ENCODE measurements at places on chromosomes 2 and 18.
A peak's percentile ranks its signal among the peaks of the same experiment; 100 is the strongest.

DNA sequence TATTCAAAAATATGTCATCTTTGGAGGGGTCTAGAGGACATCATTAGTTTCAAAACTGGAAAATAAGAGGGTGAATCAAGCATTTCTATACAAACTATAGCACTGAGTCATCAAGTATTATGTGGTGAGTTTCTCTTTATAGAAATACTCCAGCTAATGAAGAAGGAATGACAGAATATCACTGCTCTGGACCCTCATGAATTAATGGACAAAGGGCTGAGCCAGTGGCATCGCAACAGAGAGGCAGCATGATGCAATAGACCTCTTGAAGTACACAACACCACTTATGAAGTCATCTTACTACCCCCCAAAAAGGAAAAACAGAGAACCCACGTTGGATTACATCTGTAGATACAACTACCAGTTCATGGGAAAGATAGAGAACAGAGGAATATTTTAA lies 27.4 kb upstream of the EIF2AK3 start:
- no peak for DNase-seq

GRCh38 chr18:24052053-24052452 lies 37.5 kb downstream of the TTC39C start:
- DNase-seq, result no peak

DNA sequence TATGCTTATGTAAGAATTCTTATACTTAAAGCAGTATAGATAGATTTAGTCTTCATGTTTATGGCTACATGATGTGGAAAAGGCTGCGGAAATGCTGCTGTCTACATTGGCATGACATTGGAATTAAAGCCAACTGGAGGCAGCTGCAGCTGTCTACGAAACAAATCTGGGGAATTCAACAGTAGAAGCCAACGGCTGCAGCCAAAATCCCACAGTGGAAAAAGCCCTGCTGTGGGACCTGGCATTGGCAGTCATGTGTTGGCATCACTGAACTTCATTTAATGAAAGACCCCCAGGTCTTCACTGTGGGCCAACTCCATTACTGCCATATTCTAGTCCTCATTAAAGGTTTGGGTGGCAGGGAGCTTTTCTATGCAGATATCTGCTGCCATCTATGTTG lies 223.6 kb downstream of the SLC8A1 start:
- DNase-seq, result no peak

- DNase-seq, result no peak
These were observed 61.3 kb downstream of the MGAT4A start for GRCh38 chr2:98669675-98670074.

GRCh38 chr2:112750560-112750843 lies 13.9 kb downstream of the CKAP2L start:
- DNase-seq, result no peak

DNA sequence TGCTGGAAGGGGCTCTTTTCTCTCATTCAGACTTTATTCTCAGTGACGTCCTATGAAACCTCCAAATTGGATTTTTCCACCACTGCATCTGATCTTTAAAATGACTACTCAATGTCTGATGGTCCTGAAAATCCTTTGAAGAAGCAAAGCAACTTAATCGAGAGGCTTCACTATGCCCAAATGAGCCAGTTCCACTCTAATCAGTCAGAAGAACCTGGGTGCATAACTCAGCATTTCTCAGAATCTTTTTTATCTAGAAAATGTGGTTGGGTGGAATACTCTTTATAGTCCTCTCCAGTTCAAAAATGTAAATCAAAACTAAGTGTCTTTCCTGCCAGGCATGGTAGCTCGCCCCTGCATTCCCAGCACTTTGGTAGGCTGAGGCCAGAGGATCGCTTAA lies 60.7 kb downstream of the PRELID3A start:
- no peak for DNase-seq

DNA sequence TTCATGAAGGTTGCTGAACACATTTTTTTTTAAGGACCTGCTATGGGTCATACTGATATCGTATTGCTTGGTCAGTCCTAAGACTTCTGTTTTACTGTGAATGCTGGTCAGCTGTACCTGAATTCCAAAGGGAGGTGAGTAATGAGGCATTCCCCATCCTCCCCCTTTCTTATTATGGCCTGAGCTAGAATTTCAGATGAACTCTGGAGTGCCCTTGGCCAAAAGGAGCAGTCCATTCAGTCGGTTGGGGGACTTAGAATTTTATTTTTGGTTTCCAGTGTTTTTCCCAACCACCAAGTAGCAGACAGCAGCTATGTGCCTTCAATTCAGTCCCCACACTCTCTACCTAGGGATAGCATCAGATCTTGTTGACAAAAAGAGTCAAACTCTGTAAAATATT lies 26.9 kb upstream of the PDCL3 start:
- no peak for DNase-seq

DNA sequence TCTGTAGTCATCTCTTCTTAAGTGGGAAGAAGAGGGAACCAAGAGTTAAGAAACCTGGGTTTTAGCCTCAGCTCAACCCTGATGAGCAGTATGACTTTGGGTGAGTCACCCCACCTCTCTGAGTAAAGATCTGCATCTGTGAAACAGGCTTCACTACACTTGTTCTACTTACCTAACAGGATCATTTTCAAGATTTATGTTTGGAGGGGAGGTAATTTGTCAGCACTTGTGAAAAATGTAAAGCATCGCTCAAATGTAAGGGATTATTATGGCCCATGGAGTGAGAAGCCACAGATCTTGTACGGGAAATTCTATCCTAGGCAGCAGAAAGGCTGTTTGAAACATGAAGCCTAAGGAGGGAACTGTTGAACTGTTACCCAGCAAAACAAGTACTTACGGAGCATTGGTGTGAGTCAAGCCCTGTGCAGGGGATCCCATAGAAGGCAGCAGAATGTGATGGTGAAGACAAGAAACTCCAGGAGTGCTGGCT lies 160.6 kb downstream of the PRKCE start:
- DNase-seq, result no peak

DNA sequence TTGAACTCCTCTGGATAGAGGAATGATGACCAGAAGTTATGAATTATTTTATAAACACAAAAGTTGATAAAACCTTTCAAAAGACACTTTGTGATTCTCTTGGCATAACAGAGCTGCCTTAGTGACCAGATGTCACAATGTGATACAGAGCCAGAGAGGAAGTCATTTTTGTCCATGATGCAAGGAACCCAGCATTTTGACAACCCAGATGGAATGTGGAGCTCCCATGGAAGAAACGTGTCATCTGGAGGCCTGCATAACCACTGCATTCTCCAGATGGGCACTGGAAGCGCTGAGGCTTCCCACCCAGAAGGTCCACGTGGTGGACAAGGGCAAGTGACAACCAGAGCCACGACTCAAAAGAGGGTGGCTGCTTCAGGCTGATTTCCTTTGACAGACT lies 30.1 kb downstream of the HRH4 start:
- DNase-seq, result no peak

- no peak for DNase-seq
These were observed 176.1 kb downstream of the ZNF521 start for GRCh38 chr18:25175558-25176517.

GRCh38 chr2:2714408-2714807 lies 383.3 kb upstream of the MYT1L start:
- no peak for DNase-seq

DNA sequence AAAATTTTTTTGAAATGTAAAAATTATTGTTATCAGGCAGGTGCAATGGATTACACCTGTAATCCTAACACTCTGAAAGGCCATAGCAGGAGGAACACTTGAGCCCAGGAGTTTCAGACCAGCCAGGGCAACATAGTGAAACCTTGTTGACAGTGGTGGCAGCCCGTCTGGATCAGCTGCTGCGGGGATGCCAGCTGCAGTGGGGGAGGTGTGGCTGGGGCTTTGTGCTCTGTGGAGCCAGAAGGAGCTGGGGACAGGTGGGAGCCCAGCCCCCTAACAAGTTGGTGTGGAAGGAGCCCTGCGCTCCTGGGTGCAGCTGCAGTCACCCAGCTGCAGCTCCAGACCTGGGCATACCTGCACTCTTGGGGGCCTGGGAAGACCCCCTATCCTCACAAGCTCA lies 182.4 kb upstream of the MC4R start:
- no peak for DNase-seq

DNA sequence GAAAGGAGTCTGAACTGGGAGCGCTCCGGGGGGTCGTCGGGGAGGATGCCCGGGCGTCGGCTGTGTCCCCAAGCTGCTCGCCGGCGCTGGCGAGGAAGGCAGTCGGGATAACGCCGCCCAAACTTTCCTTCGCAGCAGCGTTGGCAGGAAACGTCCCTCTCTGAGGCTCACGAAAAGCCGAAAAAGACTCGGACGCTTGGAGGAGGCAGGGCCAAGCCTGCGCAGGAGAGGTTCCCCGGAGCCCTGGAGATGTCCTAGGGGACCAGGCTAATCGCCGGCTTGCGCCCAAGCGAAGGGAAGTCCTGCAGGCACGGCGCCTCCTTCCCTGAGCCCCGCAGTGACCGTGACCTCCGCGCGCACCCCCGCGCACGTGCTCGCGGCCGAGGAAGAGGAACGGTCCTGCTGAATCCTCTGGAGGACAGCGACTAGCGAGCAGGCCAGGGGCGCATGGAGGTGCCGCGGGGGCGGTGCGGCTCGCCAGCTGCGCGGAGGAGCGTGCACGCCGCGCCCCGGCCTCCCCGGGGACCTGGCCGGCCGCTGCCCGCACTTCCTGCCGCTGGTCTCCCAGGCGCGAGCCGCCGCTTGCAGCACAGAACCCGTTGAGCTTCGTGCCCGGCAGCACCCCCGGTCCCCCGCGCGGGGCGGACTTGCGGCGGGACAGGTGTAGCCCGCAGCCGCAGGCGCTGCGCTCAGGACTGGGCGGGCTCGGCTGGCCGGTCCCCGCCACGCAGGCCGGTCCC lies at the start of gene SH3RF3:
TSS of gene SH3RF3 (plus strand) at position 590 of the 740 bp plus-strand sequence.
- peak; percentile 26 for DNase-seq

DNA sequence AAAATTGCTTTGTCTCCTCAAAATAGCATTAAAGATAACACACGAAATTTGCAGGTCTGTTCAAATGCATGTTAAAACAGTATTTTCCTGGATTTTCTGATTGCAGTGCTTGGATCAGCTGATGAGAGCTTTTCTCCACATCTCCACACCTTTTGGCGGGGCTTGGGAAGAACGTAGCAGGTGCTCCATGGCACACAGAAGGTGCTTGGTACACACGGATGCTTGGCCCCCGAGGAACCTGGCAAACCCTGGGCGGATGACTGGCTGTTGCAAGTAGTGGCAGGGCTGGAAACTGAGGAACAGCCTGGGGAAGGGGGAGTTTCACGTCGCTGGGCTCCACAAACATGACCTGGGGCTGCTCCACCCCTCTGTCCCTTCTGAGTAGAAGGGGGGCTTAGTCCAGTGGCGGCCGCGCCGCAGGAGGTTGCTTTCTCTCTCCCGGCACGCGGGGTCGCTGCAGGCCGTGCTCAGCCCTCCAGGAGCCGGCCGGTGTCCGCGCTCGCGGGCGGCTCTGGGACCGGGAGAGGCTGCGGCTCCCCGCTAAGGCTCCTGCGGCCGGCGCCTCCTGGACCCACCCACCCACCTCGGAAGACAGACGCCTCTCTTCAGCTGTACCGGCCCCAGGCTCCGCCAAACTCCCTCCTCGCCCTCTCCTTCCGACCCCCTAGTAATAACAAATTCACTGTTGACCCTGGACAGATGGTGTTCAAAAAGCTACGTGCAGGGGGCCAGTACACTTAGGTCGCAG lies 69.3 kb downstream of the MARCO start:
- no peak for DNase-seq

- DNase-seq, result no peak
These were observed 11.8 kb downstream of the PLEKHM3 start for GRCh38 chr2:208013285-208014178.

GRCh38 chr2:230682546-230682945 lies 30.1 kb upstream of the CAB39 start:
- no peak for DNase-seq

DNA sequence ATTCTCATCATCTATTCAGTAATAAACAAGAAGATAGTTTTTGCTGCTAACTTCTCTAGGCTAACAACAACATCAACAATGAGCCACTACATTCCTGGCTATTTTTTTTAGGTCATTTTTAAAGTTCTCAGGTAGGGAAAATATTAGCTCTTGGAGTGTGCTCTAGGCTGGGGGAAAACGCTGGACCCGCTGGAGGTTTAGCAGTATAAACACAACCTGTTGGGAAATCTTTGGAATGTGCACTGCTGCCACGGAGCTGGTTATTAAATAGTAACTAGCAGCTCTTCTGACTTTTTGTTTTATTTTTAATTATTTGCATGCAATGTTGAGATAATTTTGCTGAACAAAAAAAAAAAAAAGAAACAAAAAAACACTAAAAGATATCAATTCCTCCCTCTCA lies 892.1 kb upstream of the ACVR2A start:
- DNase-seq, result no peak

GRCh38 chr2:207132019-207132418 lies 33.7 kb downstream of the KLF7 start:
- no peak for DNase-seq

DNA sequence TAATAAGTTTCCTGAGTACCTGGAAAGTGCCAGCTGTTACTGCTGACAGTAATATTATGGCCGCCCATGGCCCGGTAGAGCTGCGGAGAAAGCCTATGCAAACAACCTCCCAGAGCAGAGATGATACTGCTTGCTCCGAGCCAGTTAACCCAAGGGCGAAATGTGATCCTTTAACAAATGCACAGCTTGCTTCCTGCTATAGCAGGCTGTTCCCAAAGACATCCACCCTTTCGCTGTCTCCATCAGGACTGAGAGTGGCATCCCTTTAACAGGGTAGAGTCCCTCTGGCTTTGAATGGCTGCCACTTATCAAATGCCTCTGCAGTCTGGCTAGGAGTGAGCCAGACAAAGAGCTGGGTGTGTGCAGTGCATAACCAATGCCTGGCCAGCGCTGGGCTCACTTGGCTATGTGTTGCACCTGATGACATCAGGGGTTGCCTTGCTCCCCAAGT lies 69.7 kb upstream of the DAPL1 start:
- no peak for DNase-seq

DNA sequence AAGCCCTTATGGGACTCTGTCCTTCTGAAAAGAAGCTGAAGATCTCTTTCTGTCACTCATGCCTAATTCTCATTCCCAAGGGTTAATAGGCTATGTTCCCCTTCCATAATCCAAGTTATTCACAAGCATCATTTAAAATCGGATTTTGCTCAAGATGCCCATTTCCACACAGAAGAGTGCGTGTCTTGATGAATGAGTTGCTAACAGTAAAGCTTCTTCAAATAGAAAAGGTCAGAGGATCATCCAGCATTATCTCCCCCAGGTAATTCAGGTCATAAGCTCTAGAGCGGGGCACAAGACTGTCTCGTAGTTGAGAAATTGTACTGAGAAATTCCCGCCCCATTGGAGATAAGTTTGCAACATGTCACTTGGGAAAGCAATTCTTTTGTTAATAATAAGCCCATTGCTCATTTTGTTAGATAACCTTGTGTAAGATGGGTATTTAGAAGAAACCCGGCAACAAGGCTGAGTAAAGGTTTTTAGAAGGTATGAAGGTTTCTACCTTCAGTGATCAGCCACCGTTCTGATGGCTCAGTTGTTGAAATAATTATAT lies 290.7 kb upstream of the EPAS1 start:
- DNase-seq, result no peak

GRCh38 chr2:60500861-60501260 lies 52.6 kb downstream of the BCL11A start:
- DNase-seq, result no peak

- no peak for DNase-seq
These were observed 138.8 kb upstream of the DNMT3A start for GRCh38 chr2:25480561-25480960.
